Prostate gland (tissue), 2 donors: ENCODE measurements at places on chromosomes 2 and 18.

DNA sequence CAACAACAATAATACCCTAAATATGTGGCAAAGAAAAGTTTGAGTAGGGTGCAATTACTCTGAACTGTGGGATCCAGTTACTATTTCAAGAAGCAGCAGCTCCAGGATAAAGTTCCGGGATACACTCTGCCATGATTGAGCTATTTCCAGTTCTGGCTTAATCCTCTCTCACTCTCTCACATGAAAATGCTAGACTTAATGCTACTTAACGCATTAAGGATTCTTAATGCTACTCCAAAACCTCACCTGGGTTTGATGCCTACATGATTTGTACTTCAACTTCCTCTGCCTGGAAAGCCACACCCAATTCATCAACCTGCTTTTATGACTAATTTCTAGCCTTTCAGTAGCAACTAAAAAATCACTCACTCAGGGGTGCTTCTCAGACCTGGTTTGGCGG lies 151.1 kb upstream of the HNMT start:
- no peak for DNase-seq

- no peak for DNase-seq
Measured at GRCh38 chr2:158407031-158407430, 49.5 kb downstream of the CCDC148 start.

DNA sequence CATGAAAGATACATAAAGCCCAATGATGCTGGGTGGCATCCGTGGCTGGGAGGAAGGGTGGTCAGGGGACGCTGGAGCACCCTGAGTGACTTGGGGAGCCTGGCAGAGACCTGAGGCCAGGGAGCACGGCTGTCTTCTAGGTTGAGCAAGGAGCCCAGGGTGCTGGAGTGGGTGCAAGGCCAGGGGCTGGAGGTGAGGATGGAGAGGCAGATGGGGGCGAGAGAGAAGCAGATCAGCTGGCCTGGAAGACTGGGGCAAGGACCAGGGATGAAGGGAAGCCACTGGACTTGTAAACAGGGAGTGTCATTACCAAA lies 52.2 kb downstream of the FAM178B start:
- DNase-seq = no peak

DNA sequence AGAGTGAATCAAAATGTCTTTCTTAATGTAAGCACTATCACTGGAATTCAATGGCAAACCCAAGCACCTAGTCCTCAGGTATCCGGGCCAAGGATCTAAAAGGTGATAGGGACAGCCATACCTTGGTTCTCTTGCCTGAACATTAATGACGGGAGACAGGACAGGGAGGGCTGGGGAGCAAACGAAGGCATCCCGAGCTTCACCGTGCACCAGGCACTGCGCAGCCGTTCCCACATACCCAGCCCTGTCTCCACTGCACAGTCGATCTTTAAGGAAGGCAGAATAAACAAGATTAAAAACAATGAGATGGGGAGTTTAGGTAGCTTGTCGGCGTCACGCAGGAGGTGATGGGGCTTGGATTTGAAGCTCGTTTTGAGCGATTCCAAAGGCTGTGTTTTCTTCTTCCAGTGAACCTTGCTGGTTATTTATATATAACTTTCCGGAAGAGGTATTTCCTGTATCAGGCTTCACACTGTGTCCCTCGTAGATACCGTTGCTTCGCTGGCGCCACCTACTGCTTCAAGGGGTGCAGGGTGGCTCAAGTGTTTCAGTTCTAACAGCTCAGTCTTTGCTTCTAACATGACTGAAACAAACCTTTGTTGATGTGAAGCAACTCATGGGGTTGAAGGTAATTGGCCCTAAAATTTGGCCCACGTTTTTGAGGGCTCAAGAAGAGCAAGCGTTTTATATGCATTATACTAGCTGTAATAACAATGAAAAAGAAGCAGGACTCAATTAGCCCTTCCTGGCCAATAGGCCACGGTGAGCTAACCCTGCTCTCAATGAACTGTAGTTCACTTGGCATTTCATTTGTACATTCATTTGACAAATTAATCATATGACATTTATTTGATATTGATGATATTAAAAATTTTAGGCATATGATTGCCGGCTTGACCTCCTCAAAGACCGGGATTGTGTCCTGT lies 77.4 kb downstream of the DCDC2C start:
- DNase-seq = peak; percentile 57

GRCh38 chr2:158656492-158657229 lies 138.5 kb upstream of the DAPL1 start:
- no peak for DNase-seq

DNA sequence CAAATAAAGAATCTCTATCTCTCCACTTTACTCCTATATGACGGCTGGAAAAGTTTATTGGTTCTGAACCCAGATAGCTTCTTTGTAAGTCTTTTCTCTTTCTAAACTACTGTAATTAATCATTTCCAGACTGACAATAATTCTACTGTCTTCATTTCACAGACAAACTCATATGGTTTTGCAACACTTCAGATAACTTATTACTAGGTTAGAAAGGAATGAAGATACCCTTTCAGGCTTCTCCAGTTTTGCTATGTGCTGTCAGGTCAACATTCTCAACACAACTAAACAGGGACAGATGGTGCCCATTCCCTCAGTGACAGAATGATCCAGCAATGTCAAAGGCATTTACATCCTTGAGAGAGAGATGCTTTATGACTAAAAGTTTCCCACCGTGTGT lies 198.5 kb upstream of the ITGA4 start:
- no peak for DNase-seq

DNA sequence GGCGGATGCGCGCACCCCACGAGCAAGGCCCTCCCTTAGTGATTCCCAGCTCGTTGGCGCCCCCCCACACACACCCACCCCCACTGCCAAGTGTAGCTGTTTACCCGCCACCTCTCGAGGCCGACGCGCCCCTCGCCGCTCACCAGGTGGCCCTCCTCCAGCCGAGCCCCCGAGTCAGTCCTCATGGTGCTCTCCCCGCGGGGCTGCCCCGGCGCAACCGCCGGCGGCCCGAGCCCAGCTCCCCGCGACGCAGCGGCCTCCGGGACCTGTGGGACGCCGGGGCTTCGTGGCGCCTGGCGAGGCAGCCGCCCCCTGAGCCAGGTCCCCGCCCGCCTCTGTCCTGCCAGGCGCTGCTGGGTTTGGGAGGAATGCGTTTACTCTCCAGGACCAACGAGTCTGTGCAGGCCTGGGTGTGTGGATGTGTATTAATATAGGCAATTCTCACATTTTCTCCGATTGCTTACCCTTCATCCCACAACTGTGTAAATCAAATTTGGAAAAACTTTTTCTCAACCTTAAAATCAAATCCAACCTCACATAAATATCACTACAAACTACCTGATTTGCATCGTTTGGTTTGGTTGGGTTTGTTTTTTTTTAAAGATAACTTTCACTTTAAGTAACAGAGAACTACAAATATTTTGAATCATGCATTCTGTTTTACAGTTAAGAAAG lies at the start of gene TMEM237:
TSS of gene TMEM237 (minus strand) at position 288 of the 675 bp plus-strand sequence. CDS start at position 185, 103 bp downstream.
- peak; percentile 64 for DNase-seq

- no peak for DNase-seq
Measured at GRCh38 chr2:191250400-191250799, 5.2 kb downstream of the MYO1B start.

DNA sequence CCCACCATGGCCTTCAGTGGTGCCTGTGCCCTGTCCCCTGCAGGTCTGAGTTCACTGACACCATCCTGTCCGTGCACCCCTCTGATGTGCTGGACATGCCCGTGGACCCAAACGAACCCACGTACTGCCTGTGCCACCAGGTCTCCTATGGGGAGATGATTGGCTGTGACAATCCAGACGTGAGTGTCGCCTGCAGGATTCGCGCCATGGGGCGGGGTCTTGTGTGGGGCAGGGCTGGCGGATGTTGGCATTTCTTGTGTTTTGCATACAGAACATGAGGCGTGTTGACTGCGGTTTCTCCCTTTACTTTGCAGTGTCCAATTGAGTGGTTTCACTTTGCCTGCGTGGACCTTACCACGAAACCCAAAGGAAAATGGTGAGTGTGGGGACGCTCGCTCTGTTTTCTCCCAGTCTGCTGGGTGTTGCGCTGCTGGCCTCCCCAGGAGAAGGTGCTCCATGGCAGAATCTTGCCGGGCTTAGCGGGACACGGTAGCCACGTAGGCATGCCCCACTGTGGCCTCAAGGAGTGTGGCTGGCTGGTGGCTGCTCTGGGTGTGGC lies 11.5 kb upstream of the D2HGDH start:
- no peak for DNase-seq

GRCh38 chr2:110679865-110680264 lies 2.0 kb upstream of the BUB1 start:
- no peak for DNase-seq

DNA sequence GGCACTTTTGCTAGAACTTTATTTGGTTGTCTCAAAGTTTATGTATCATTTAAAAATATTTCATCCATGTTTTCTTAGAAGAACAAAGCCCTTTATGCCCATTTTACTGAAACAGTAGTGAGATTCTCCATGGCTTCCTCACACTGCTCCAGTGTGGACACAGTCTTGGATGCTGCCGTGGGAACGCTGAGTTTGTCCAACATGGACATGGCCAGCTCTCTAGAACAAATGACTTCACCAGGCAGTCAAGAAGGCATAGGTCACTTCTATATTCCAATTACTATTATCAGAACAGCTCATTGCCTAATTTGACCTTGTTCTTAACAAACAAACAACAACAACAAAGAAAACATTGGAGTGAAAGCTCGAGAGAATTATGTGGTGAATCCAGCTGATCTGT lies 414.1 kb upstream of the ID2 start:
- no peak for DNase-seq

DNA sequence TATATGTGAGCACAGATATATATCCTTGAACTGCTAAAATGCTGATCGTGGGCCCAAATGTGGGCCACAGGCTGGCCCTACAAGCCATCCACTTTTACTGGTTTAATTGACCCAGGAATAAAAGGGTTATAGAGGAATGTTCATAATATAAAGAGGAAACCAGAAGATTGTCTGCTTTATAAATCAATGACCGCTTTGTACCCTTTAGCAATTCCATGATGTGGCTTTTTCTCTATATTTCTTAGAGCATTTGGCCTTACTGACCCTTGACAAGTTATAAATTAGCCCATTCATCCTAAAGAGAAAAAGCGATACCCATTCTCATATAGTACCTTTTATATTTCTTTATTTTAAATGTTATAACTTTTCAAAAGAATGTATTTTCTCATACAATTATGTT lies 87.1 kb upstream of the ITGA4 start:
- no peak for DNase-seq

GRCh38 chr2:88471083-88471942 lies 18.8 kb upstream of the FOXI3 start:
- no peak for DNase-seq

DNA sequence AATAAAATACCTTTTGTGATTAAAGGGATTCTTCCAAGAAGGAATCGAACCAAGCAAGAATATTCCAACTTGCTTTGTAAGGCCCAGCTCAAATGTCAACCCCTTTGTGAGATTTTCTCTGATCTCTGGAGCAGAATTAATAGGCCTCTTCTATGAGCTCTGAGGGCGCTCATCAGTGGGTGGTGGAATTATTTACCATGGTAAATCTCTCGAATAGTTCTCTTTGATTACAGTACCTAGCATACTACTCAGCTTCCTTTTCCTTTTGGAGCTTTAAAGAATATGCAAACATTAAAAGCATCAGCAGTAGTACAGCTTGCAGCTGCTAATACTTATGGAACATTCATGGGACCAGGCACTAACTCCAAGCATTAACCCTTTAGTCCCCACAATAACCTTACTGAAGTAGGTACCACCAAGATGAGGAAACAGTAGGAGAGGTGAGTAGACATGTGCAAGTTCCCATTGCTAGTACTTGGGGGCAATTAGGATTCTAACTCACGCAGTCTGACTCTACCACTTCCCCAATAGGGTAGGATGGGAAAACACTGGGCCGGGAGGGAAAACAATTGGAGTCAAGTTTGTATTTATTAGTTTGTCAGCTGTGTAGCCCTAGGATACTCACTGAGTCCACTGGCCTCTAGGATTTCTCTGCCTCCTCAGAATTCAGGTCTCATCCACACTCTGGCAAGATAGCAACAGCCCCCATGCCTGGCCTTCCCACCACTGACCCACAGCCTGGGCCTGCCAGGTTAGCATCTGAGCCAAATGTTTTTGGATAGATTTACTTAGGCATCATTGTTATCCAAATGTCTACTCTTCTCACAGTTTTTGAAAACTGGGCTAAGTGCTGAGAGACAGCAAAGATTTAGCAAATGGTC lies 21.7 kb downstream of the ADD2 start:
- no peak for DNase-seq

DNA sequence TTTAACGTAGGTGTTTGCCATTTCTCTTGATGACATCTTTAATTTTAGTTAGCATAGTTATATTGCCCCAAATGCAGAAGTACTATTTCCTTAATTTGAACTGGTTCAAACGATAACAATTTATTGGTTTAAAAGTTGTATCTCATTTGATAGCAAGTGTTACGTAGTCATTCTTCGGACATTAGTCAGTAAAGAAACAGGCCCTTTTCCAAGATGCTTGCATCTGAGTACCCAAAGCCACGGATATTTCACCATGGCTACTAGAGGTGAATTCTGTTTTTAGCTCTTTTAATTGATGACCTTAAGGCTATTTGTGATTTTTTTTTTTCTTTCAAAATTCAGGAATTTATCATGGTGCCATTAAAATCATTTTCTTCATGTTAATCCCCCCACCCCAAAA lies 32.1 kb downstream of the GLS start:
- DNase-seq = no peak

GRCh38 chr2:111121828-111122630 lies 1.3 kb downstream of the BCL2L11 start:
- peak; percentile 87 for DNase-seq

DNA sequence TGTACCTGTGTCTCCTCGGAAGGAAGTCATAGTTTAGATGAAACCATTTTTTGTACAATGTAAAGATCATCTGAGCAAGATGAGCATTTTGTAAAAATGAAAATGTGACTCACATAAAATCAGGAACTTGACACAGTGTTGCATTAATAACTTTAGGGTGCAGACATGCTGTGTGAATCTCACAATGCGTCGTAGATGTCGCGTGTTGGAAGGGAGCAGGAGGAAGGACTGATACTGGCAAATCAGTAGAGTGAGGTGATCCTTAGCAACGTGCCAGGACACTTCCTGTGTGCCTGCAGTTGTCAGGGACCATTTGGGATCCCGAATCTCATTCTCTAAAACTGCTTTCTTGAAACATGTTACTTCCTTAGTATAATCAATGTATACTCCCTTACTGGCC lies 103.1 kb downstream of the SH3BP4 start:
- DNase-seq = no peak

GRCh38 chr2:28398101-28398834 lies 5.6 kb downstream of the FOSL2 start:
- no peak for DNase-seq

GRCh38 chr18:12946549-12947284 lies 1.1 kb upstream of the SEH1L start:
- DNase-seq = no peak

- DNase-seq = no peak
Measured at GRCh38 chr18:68121826-68122225, 593.1 kb downstream of the TMX3 start.

- DNase-seq = no peak
Measured at GRCh38 chr2:239522740-239523119, 121.9 kb upstream of the HDAC4 start.

GRCh38 chr2:144448389-144449027 lies 71.4 kb downstream of the ZEB2 start:
- DNase-seq = no peak

- no peak for DNase-seq
Measured at GRCh38 chr2:52821631-52822030, 946.0 kb upstream of the CHAC2 start.
